ENCODE measurements at places on chromosomes 16 and 17. TPM values are rescaled to one million over a fixed set of nuclear protein-coding genes. Genes with fewer than 3 reads are reported as not detected.

- DNase-seq: no peak
These were observed 14.2 kb downstream of the KIF1C start for GRCh38 chr17:5011928-5012327.

CMC2 gene
- 113 TPM for polyA plus RNA-seq

DNA sequence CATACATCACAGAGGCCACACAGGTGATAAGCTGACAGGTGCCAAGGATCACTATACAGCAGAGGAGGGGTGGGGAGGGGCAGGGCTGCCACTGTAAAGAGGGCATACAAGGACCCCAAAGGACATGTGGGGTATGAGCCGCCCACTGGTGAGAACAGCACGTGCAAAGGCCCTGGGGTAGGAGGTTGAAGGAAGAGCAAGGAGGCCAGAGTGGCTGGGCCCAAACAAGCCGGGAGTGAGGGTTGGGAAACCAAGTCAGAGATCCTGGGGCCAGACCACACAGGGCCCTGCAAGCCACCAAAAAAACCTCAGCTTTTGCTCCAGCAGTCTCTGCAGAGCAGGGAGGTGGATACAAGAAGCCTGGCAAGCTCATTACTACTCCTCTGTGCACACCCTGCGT, 6.5 kb downstream of the NATD1 start:
- no peak for DNase-seq

DNA sequence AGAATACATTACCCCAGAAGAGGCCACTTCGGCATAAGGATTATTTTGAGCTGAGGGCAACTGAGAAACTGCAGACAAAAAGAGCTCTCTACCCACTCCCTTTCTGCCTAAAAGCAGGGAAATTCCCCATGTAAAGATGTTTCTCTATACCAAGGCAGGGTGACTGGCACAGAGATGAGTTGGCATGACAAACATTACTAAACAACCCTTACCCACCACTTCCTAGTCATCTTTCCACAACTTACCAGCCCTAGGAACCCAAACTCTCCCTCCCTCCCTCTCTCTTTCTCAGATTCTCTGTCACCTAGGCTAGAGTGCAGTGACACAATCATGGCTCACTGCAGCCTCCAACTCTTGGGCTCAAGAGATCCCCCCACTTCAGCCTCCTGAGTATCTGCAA, 68.6 kb downstream of the EMP2 start:
- no peak for DNase-seq

- DNase-seq: peak; percentile 28
These were observed 11.0 kb downstream of the CYB561 start for GRCh38 chr17:63434951-63435571.

SYNRG gene
- 2.9 TPM for polyA plus RNA-seq

TBX21 gene
- not detected for polyA plus RNA-seq

DNA sequence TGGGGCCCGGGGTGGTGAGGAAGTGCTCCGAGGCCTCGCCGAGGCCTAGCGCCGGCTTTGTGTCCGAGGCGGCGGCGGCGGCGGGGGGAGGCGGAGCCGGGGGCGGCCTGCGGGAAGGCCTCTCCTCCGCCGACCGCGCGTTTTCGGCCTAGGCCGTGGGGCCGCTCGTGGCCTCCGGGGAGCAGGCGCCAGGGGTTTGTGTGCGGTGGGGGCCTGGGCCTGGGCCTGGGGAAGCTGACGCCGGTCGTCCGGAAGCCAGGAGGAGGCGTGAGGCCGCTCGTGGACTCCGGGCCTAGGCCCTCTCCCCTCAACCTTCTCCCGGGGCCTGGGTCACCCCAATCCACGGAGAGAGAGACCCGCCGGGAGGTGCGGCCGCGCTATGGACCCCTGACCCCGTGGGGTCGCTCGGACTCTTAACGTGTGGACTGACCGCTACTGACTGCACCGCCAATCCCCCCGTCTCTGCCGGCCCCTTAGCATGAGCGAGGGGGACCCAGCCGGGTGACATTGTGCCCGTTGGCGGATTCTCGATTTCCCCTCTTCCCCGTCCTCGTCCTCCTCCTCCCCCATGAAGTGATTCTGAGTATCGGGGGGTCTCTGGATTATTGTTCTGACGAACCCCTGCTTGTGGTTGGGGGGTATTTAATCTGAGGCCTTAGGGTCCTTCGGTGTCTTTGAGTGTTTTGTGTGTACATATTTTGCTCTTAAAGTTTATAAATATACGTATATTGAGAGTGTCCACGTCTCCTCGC, 660 bp downstream of the RBBP6 start:
- no peak for DNase-seq

- peak; percentile 86 for DNase-seq
These were observed 237.3 kb upstream of the WSCD1 start for GRCh38 chr17:5832886-5833285.

PRKCB gene
- polyA plus RNA-seq: 0.01 TPM

DNA sequence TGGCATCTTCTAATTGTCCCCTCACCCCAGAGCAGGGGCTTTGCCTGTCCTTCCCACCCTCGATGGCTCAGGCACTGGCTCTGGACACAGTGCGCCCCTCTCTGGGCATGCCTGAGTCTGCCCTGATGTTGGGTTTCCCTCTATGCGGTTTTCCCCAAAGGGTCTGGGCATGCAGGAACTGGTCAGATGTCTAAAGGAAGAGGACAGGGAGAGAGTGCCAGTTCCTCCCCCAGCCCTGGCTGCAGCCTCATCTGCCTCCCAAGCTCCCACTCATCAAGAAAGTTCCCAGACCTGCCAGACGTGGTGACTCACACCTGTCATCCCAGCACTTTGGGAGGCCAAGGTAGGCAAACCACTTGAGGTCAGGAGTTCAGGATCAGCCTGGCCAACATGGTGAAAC, 41.3 kb upstream of the PABPN1L start:
- peak; percentile 85 for DNase-seq

WRAP53 gene
- 28.6 TPM for polyA plus RNA-seq

DNA sequence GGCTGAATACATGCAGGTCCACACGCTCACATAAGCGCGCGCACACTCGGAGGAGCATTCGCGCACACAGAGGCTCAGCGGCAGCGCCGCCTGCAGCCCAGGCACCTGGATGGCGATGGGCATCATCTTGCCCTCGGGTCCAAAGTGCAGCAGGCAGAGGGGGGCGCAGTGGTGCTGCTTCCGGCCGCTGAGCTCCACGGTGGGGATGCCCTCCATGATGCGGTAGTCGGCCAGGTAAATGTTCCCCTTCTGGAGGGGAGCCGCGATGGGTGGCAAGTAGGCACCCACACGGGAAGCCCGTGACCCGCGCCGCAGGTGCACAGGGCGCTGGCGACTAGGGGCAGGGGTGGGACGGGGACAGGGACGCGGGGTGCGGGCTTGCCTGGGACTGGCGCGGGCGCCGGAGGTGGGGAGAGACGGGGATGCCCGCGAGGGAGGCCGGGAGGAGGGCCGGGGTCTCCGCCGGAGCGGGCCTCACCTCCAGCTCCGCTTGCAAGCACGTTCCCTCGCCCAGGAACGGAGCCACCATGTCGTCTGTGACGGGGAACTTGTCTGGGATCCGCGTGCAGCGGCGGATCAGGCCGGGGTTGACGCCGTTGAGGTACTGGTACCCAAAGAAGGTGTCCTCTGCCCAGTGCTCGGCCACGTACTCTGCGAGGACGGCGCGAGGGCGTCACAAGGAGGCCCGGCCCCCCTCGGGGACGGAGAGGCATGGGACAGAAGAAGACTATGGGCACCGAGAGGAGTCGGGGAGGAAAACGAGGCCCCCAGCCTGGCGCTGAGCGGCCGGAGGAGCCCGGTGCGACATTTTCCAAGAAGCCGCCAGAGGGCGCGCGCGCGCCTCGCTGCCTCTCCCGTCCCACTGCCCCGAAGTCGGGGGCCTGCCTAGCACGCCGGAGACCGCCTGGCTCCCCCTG, 8.0 kb downstream of the ALOX12B start:
- DNase-seq: peak; percentile 32

DNA sequence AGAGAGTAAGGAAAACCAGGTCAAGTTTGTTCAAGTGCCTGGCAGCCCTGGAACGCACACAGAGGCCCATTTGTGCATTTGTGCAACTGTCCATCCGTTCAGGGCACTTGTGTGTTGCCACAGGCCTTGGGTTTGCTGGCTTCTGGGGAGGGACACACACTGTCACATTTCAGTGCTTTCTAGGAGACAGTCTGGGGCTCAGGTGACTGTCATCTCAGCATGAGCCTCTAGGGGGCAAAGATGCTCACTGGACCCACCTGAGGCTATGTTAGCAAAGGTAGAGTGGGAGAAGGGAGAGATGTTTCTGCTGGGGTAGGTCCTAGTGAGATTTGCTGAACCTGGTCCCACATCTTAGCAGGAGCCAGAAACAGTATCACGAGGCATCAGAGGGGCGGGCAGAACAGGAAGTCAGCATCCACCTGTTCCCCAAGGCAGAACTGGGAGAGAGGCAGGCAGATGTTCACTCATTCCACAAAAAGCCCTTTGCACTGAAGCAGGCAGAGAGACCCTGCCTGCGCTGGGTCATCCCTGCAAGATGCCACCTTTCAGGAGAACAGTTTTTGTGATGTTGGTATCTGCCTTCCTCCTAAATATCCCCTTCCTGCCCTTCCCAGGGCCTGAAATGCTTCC, 48.5 kb downstream of the RAI1 start:
- no peak for DNase-seq

GRCh38 chr16:60295451-60295850, 1561.3 kb upstream of the GOT2 start:
- peak; percentile 15 for DNase-seq

DNA sequence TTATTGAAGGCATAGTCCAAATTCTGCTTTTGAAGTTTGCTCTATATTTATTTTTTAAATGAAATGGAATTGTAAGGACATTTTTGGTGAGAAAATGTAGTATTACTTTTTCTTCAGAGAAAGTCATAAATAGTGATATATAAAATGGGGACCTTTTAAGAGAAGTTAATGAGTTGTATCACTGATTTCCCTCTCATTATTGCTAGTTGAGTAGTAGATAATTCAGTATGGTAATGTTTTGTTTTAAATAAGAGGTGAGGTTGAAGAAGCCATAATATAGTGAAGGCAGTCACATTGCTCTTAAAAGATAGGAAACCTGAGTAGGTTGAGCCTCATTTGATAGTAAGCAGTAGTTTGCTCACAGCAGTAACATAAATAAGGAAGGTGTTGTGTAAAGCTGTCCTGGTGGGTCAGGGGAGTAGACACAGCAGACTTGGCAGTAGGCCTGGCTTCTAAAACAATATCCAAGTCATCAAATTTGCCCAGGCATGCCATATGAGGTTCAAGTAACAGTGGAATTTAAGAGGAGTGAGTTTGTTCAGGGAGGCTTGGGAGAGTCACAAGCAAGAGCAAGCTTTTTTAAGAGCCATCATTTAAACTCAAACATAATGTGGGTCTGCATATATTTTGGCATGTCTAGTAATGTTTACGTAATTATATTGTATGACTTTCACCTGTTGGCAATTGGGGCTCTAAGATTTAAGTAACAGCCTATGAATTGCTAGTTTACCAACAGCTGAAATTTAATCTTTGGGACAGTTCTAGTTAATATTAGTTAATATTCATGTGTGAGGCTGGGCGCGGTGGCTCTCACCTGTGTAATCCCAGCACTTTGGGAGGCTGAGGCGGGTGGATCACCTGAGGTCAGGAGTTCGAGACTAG, 6.5 kb downstream of the NFATC3 start:
- peak; percentile 95 for DNase-seq

DNA sequence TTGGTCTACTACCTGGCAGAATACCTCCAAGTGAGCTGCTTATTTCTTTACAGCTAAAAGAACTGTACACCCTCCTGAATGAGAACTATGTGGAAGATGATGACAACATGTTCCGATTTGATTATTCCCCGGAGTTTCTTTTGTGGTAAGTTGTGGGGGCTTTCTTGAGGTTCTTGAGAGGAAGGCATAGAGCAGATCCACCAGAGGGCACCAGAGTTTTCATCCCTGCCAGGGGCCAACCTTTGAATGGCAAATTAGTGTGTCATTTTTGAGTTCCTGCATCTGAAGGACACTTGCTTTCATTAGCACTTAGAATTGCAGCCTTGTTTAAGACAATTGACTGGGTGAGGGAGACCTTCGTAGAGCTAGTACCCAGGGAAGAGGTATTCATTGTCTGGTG, 35.0 kb downstream of the NMT1 start:
- no peak for DNase-seq

- DNase-seq: no peak
These were observed 19.9 kb upstream of the SMIM36 start for GRCh38 chr17:55531053-55531728.

GRCh38 chr16:87068762-87069150, 248.4 kb downstream of the C16orf95 start:
- DNase-seq: no peak

- no peak for DNase-seq
These were observed 38.8 kb upstream of the TRAP1 start for GRCh38 chr16:3756113-3756512.

SULT1A2 gene
- 0.06 TPM for polyA plus RNA-seq

GRCh38 chr17:49551221-49552069, 24.2 kb upstream of the NXPH3 start:
- no peak for DNase-seq

- peak; percentile 38 for DNase-seq
These were observed 41.1 kb downstream of the SRL start for GRCh38 chr16:4200781-4201137.

PRSS33 gene
- not detected for polyA plus RNA-seq

- no peak for DNase-seq
These were observed 8.6 kb upstream of the NXPH3 start for GRCh38 chr17:49567104-49567521.

- DNase-seq: peak; percentile 35
These were observed 19.8 kb upstream of the MARCHF10 start for GRCh38 chr17:62827746-62828485.

GRCh38 chr17:44672479-44673093, 16.3 kb downstream of the MEIOC start:
- no peak for DNase-seq

All from foreskin keratinocyte (primary cell).